Activated CD4-positive, alpha-beta T cell treated with anti-CD3 and anti-CD28 coated beads for 36 hours (primary cell): ENCODE measurements at places on chromosomes 1 and 21.

DNA sequence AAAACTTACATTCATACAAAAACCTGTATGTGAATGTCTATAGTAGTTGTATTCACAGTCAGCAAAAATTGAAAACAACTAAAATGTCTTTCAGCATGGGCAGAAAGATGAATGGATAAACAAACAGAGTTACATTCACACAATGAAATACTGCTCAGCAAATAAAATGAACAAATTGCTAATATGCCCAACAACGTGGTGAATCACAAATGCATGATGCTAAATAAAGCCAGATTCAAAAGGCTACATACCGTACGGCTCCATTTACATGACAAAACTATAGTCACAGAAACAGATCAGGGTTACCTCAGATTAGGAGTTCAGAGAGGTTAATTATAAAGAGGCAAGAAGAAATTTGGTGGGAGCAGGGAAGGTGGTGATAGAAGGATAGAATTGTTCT, 100.7 kb upstream of the KCTD3 start:
- DNase-seq: no peak

DNA sequence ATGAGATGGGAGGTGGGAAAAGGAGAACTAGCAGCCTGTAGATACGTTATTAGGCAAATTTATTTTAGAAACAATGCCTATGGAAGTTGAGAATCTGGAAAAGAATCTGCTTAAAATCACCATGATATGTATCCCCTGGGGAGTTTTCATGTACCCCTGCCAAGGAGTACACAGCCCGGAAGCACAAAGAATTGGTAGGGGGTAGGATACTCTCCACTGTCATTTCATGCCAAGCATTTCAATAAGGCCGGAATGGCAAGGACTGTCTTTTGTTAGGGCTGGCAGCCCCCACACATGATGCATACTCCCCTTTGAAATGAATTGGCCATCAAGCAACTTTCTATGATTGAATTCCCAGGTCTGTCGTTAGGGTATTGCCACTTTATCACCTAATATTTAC, 111.5 kb upstream of the APP start:
- DNase-seq: no peak

- peak; percentile 82 for DNase-seq
Observed at GRCh38 chr1:19468397-19468956, 16.9 kb downstream of the CAPZB start.

DNA sequence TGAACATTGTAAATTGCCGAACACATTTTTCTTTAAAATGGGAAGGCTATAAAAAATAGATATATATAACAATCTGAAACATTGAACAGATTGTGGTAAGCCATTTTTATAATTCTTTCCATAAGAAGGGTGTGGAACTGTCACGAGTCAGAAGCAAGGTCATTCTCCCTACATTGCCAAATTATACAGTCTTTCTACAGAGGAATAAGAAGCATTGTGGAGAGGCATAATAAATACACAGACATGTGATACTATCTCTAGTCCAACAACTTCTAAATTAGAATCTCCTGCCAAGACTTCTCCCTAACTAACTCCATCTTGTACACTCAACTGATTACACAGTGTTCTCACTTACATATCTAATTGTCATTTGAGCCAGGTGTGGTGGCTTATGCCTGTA, 227.9 kb downstream of the CENPF start:
- DNase-seq: no peak

GRCh38 chr1:153393926-153394325, 3.1 kb upstream of the S100A8 start:
- no peak for DNase-seq

DNA sequence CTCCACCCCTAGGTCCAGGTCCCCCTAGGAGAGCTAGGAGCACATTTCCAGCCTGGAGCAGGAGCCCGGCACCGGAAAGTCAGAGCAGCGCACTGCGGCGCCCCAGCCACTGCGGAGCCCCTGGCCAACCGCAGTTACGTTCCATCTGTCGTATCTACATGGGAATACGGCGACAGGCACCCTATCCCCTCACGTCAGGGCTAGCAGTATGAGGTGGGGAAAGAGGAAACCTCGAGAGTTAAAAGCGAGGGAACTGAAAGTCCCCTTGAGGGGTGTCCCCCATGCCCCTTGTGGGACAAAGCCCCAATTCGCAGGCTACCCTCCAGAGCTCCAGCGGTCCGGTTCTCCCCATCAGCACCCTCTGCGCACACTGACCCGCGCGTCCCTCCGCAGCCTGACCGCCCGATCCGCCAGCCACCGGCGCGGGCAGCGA, 995 bp downstream of the COLGALT2 start:
- DNase-seq: peak; percentile 24

- no peak for DNase-seq
Observed at GRCh38 chr21:33554982-33555344, 12.1 kb downstream of the SON start.
